EH (cell line): ENCODE measurements at places on chromosomes 12 and 14.
A peak's percentile ranks its signal among the peaks of the same experiment; 100 is the strongest.

DNA sequence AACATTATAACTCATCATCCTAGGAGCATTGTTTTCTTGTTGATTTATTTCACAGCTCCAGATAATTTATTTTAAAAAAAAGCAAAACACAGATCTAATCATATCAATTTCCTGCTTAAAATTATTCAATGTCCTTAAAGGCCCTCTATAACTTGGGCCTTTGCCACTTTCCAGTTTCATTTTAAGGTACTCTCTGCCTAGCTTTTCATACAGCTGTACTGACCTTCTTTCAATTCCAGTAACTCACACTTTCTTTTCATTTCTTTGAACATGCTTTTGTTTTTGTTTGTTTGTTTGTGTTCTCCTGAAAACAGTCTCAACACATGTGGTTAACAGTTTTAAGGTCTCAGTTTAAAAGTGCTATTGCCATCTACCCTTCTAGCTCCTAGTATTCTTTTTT lies 281.9 kb downstream of the ACSS3 start:
- no peak for DNase-seq

GRCh38 chr14:38202444-38203191 lies 5.1 kb upstream of the SSTR1 start:
- DNase-seq: no peak

GRCh38 chr14:61575551-61576150 lies 119.7 kb upstream of the HIF1A start:
- DNase-seq: peak; percentile 65

DNA sequence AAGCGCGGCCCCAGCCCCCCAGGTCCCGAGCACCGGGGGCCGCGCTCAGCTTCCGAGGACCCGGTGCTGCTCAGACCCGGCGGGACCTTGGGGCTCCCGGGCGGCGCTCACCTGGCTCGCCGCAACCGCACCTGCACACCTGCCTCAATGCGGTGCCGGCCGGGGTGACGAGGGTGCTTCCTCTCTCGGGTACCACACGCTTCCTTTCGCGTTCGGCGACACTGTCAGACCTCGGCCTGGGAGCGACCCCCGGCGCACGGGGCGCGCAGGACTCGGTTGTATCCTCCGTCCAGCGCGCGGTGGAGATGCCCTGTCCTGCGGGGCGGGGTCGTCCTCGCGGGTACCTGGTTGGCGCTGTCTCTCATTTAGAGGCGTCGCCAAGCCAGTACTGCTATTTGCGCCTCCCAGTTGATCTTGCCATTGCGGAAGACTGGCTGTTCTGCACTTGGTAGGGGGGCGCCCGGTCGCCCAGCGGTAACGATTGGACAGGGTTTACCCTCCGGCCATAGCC lies 718 bp downstream of the PACS2 start:
- DNase-seq: peak; percentile 36

DNA sequence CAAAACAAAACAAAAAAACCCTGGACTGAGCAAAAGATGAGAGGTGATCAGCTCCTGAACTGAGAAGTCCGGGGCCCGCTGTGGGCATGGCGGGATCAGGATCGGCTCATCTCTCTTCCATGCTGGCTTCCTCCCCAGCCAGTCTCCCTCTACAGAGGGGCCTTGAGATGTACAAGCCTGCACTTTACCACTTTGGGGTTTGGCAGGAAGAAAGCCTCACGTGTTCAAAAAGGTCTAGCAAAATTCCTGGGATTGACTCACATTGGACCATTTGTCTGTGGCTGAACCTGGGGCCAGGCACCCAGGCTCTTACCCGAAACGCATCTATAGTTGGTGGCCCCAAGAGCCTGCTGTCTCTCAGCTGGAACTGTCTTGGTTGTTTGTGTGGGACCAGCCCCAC lies 89.0 kb downstream of the SLC24A4 start:
- DNase-seq: no peak

GRCh38 chr12:3490895-3491144 lies 183 bp upstream of the PRMT8 start:
- no peak for DNase-seq

DNA sequence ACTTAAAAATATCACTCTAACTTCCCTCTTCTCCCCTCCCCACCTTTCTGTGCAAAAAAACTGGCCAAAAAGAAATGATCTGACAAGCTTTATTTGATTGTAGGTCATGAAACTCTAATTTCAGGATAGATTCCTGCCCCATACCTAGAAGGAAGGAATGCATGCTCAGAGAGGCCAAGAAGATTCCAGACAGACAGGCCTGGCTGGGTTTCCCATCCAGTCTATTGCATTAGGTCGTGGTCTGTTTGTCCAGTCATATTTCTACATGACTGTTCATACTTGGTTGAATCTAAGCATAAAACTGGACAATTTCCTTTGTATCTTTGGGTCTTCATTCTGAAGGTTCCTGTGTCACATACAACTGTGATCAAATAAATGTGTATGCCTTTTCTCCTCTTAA lies 20.0 kb upstream of the SLC15A5 start:
- DNase-seq: no peak

- no peak for DNase-seq
Measured at GRCh38 chr12:116656306-116656705, 81.6 kb downstream of the SPRING1 start.

DNA sequence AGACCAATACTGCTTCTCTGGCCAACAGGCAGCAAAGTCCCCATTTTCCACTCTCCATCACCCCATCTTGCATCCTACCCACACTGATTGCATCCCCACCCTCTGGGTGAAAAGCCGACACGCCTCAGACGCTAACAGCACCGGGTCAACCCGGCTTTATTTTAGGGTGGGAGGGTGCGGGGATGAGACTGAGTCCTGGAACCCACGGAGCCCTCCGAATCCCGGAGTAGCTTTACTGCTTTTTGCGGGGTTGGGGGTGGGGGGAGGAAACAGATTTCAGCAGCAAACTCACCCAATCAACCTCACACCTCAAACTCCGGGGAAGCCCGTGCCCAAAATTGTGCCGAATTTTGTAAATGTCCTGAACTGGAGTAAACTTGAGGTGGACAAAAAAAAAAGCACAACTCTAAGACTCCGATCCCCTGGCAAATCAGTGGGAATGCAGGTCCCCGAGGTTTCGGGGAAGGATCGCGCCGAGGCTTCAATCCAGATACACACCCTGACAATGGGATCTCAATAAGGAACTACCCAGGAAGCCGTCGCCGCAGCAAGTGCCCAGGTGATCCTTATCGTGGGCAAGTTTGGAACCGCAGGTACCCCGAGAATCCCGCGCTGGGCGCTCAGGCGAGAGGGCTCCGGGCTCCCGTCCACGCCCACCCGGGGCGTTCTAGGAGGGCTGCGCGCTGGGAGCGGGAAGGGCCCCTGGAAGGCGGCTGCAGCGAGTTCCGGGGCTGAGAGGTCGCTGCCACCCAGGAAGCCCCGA lies 1.1 kb downstream of the GCH1 start:
- DNase-seq: no peak

DNA sequence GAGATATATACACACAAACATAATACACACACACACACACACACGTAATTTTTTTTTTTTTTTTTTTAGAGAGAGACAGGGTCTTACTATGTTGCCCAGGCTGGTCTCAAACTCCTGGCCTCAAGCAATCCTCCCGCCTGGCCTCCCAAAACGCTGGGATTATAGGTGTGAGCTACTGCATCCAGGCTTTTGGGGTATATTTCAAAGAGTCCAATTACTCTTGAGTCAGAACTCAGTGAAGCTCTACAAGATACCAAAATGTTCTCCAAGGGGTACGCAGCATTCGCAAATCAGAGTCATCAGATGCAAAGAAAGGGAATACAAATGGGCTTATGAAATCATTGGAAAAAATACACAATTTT lies 54.0 kb downstream of the PHLDA1 start:
- DNase-seq: no peak

- DNase-seq: peak; percentile 57
Measured at GRCh38 chr12:108728820-108729611, 2.3 kb downstream of the CORO1C start.

GRCh38 chr12:93192878-93193277 lies 184.8 kb upstream of the NUDT4 start:
- DNase-seq: no peak

- DNase-seq: no peak
Measured at GRCh38 chr12:2322554-2323120, 269.9 kb downstream of the CACNA1C start.

DNA sequence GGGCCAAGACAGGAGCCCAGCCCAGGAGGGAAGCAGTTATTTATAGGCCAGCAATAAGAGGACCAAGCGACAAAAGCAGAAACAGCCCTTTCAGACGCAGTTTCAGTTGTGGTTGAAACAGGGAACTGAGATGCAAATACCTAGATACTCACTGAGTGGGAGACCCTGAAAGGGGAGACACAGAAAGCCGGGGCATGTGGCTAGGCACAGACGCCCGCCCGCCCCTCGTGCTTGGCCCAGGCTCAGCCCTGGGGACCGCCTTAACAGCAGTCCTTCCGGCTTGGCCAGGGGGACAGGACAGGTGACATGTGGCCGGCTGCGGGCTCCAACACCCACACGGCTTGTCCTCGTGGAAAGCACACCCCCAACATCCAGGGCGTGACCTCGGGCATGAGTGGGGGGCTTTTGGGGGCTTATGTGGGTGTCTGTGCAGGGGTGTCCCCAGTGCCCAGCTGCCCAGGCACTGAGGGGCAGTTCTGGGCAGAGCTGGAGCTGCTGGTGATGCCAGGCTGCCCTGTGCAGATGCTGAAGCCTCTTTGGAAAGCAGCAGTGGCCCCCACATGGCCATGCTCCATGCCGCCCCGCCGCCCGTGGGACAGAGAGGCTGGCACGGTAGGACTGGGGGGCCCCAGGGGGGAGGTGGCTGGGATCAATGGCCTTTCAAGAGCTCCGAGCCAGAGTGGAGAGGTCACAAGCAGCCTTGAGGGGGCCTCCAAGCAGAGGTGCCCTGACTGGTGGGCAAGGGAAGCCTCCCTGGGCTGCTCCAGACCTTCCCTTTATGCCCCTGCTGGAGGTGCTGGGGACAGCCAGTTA lies 2.1 kb downstream of the PLD4 start:
- DNase-seq: no peak

DNA sequence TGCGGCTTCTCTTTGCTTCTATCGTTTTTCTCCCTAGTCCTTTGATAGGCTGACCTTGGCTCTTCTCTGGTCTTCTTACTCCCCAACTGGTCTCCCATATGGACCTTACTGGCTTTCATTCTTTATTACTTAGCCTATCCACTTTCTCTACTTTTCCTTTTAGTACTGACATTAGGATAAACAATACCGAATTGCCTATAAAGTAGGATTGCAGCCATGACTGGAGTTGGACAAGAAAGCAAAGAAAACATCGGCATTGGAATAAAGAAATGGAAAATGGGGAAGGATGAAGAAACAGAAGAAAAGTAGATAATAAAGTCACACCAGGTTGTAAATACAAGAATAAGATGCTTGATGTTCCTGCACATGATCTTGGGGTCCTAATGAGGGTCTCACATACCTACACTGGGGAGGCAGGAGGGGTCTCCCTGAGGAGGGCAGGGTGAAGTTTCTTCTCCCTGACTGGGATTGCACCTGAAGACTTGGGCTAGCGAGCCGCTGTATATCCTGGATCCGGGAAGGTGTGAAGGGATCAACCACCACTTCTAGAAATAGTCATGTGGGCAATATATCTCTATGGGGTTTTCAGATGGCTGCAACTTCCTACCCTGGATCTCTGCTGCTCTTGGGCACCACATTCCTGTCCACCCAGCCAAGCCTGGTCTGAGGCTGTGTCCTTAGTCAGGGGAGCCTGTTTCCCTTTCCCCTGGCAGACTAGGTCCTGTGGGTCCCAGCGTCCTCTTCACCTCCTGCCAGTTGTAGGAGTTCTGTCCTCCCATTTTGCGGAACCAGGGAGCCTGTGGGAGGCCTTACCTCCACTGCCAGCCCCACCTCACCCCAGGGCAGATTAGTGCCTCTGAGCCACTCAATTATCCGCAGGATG lies 13.1 kb downstream of the NKX2-1 start:
- no peak for DNase-seq

DNA sequence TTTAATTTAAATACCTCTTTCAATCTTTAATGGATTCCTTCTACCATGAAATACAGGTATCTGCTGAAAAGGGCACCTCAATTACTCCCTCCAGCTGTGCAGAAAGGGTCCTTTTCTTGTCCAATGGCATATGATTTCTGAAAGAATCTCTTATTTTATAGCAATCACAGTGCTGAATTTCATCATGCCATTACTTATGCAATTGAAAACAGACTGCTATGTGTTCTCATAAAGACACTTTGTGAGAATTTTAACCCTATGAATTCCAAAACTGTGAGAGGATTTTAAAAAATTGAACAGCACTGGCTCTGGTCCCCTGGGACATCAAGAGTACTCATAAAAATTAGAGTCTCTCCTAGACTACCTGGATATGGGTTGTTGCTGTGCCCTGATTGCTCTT lies 45.9 kb upstream of the CNOT2 start:
- DNase-seq: peak; percentile 3

- DNase-seq: no peak
Measured at GRCh38 chr14:96744262-96744661, 52.9 kb upstream of the VRK1 start.

- no peak for DNase-seq
Measured at GRCh38 chr12:93702707-93703315, 25.6 kb downstream of the CRADD start.

GRCh38 chr12:131692431-131692830 lies 18.5 kb upstream of the SFSWAP start:
- DNase-seq: no peak

- DNase-seq: no peak
Measured at GRCh38 chr14:105940534-105941225, 414.3 kb downstream of the TMEM121 start.

DNA sequence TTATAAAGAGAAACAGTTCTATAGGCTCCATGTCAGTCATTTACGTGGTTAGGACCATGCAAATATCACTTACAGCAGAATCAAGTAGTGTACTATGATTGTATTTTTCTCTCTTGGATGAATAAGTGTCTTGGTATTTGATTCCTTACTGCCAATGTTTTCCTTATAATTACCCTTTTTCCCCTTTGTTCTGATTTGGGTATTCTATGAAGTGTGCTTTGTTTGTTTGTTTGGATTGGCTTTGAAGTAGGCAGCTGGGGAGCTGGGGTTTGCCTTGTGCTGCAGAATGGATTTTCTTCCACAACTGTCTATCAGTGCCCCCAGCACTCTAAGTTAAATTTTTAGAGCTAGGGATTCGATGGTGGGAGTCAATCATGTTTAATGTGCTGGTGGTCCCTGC lies 12.4 kb downstream of the TMEM120B start:
- DNase-seq: peak; percentile 25

DNA sequence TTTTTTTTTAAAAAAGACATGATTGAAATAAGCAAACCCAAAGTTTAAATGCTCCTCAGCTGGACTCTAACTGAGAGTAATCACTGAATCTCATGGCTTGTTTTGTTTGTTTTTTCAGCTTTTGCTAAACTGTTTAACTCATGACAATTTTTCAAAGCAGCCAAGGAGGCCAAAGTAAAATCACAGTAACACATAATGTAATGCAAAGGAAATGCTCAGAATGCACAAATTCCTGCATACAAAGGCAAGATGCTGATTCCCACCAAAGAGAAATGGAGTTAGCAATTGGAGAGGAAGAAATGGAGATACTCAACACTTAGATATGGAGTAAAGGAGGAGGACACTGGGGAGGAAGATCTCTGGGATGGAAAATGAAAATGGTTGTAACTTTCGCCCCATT lies 126.2 kb upstream of the SOX5 start:
- no peak for DNase-seq
